ENCODE measurements at places on chromosomes 13 and 19.

DNA sequence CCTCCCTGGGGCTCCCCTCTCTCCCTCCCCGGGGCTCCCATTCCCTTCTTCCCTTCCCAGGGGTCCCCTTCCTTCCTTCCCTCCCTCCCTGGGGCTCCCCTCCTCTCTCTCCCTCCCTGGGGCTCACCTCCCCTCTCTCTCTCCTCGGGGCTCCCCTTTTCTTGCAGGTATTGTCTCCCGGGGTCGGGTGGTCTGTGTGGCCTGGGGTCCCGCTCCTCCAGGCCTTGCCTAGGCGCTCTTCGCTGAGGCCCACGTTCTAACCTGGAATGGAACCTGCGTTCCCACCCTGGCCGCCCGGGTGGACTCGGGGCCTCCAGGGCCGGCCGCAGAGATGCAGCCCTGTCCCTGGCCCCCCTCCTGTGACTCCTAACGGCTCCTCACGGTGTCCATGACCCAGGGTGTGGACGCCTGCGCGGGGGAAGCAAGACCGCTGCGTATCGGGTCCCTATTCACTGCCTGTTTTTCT is 940 bp upstream of the DCUN1D2 start:
- DNase-seq, result no peak

- DNase-seq, result peak; percentile 99
Observed at GRCh38 chr19:11035441-11036377, 53.6 kb upstream of the LDLR start.

- DNase-seq, result no peak
Observed at GRCh38 chr19:49157445-49158224, at the start of gene TRPM4. TRPM4 (plus strand) TSS chr19:49157792; CDS start chr19:49157867, 75 bp downstream.

- no peak for DNase-seq
Observed at GRCh38 chr19:11506101-11506555, 489 bp upstream of the ZNF653 start.

- no peak for DNase-seq
Observed at GRCh38 chr19:43735013-43735412, 19.1 kb downstream of the IRGC start.

DNA sequence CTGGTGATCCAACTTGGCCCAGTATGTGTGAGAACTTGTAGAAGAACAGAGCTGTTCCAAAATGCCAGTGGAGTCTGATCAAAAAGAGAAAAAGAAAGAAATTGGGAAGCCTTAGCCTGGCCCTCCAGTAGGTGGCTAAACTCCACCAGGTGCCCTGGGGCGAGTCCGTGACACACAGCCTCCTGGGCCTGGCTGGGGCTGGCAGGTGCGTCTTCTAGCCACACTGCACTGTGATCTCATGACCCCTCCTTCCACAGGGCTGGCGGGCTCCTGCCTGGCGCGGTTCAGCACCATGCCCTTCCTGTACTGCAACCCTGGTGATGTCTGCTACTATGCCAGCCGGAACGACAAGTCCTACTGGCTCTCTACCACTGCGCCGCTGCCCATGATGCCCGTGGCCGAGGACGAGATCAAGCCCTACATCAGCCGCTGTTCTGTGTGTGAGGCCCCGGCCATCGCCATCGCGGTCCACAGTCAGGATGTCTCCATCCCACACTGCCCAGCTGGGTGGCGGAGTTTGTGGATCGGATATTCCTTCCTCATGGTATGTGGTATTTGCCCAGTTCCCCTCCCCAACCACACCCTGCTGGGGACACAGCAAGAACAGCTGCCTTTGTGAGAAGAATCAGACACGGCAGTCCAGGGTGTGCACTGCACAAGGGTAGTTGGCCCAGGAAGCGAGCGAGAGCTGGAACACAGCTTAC is 53.7 kb downstream of the RAB20 start:
- no peak for DNase-seq

DNA sequence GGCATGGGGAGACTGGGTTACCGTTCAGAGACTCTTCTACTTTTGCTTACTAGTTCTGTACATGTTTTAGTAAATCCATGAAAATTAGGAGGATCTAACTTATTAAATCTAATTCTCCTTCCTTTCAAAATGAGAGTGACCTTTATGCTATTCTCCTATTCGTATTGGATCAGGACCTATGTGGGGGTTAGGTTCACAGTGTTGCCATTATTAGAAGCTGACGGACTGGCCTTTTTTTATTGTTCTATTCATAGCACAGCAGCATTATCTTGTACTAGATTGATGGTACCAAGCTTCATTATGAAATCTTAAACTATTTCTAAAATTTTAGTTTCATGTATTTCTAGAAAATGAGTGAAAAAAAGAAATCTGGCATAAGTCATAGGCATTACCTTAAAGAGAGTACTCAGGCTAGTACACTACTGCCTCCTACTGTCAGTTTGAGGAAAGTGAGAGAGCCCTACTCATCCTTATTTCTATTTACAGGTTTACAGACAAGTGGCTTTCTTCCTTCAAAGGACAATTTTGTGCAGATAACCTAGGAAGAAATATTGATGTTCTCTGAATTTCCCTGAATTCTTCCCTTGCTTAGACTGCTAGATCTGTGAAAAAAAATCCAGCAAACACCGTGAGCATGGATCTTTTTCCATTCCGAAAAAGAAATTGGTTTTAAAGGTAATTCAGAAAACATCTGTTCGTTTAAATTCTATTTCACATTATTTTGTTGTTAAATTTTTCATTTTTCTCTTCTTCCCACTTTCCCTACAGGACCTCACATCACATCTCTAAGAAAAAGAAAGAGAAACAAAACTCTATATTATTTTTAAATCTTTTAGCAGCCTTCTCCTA is 485.5 kb downstream of the DIAPH3 start:
- DNase-seq, result peak; percentile 7

- DNase-seq, result no peak
Observed at GRCh38 chr19:18612772-18613588, at the start of gene TMEM59L. TMEM59L (plus strand) TSS chr19:18612870; CDS start chr19:18612959, 89 bp downstream.

DNA sequence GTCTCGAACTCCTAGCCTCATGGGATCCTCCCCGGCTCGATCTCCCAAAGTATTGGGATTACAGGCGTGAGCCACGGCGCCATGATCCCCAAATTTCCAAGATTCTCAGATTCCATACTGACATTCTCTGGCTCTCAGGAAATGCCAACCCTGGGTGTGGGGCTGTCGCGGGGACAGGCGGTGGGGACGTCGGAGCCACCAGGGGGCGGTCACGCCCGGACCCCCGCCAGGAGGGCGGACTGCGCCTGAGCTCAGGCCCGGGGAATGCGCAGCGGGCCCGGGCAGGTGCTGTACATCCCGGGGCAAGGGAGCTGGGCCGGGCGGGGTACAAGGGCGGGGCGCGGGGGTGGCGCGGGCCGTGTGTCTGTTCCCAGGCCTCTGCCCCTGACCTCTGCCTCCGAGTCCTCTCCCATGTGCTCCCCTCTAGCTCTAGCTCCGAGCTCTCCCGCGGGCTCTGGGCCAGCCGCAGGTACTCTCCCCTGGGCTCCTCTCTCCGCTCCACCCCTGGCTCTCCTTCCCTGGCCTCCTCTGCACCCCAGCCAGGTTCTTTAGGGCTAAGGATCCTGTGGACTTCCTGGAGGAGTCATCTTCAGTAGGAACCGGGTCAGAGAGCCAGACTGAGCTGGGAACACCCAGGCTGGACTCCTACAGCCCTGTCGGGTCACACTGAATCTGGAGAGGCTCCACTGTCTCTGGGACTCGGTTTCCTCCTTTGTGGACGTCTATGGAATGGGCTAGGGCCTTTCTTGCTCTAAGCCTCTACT is 2.4 kb downstream of the PPP1R13L start:
- no peak for DNase-seq

- no peak for DNase-seq
Observed at GRCh38 chr13:52348983-52349780, 56.8 kb downstream of the THSD1 start.

DNA sequence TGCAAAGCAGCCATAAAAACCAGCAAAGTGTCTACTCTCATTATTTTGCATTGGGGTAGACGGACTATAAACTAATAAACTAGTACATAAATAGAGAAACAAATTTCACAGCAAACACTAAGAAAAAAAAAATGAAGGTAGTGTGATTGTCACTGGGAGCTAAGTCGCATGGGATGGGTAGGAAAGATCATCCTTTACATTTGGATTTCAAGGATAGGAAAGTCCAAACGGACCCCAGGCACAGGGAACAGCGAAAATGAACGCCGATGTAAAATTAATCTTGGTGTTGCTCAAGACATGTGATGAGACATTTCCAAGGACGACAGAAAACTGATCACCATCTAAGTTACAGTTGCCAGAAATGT is 690 bp upstream of the SGTA start:
- no peak for DNase-seq

GRCh38 chr13:79602936-79603335 is 122.0 kb downstream of the NDFIP2 start:
- no peak for DNase-seq

DNA sequence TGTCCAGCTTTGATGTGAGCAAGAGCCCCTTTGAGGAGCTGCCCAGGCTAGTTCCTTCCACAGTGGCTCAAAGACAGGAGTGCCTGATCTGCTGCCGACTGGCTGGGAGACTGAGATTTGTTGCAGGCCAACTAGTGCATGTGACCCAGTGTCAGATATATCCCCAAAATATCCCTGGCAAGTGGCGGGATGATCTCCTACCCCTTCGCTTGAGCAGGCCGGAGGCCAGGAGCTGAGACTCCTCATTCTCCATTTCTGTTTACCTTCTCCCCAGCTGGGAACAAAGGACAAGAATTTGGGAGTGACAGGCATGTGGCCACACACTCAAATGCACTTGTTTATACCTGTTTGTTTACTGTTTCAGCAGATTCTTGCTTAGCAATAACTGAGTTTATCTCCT is 37.1 kb upstream of the XPO4 start:
- DNase-seq, result no peak

DNA sequence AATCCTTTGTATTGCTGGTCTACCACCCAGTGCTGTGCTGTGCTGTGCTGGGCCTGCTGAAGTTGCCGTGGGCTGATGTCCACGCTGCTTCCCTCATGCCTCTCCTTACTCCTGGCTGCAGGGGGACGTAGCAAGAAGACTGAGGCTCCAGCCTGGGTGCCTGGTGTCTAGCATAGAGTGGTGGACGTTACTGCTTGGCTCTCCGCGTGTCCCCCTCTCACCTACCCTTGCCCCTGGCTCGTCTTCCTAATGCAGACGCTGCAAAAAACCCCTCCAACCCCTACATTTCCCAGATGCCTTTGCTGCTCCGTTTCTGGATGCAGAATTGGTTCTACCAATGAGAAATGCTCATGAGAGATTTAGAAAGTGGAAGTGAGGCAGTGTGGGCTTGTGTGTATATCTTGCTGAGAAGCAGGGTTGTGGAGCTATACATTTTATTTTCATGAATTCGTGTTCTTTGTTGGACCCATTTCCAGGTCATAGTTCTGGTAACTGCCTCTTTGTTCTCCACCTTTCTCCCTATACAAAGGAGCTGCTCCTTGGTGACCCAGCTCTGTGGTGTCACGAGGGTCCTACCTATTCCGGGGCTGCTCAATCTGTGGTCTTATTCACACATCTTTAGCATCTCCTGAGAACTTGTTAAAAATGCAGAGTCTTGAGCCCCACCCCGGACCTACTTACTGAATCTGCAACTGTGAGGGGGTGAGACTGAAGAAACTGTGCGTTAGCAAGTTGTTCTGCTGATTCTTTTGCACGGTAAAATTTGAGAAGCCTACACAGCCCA is 7.9 kb upstream of the DENND1C start:
- DNase-seq, result peak; percentile 62

- DNase-seq, result peak; percentile 34
Observed at GRCh38 chr13:91347996-91348905, 764 bp downstream of the MIR17HG start.

DNA sequence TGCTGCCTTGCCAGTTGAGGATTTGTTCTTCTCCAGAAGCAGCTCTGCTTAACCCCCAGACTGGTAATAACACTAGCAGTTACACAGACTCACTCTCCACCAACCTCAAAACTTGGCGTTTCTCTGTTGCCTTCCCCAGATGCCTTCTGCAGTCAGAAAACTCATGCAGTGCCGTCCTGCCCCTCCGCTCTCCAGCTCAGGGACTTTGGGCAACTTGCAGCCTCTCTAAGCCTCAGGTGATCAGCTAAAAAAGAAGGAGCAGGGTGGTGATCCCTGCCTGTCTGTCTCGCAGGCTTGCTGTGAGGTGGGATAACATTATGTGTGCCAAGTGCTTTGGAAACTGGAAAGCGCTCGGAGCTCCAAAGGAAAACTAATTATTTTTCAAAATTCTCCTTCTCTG is 391.6 kb downstream of the HS6ST3 start:
- no peak for DNase-seq

DNA sequence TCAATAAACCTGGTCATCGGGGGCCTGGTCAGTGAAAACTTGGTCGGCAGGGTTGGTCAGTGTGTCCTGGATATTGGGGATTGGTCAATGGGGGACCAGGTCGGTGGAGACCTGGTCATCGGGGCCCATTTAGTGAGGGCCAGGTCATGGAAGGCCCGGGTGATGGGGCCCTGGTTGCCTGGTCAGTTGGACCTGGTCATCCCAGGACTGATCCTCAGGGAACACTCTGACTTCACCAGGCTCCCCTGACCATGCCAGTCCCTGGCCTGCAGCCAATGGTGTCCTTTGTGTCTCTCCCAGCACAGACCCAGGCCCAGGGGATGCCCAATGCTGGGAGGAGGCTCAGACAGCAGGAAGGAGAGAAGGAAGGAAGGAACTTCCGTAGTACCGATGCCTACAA is 42.1 kb upstream of the TPM4 start:
- DNase-seq, result no peak

GRCh38 chr19:2213799-2214198 is 22.3 kb downstream of the PLEKHJ1 start:
- DNase-seq, result no peak

DNA sequence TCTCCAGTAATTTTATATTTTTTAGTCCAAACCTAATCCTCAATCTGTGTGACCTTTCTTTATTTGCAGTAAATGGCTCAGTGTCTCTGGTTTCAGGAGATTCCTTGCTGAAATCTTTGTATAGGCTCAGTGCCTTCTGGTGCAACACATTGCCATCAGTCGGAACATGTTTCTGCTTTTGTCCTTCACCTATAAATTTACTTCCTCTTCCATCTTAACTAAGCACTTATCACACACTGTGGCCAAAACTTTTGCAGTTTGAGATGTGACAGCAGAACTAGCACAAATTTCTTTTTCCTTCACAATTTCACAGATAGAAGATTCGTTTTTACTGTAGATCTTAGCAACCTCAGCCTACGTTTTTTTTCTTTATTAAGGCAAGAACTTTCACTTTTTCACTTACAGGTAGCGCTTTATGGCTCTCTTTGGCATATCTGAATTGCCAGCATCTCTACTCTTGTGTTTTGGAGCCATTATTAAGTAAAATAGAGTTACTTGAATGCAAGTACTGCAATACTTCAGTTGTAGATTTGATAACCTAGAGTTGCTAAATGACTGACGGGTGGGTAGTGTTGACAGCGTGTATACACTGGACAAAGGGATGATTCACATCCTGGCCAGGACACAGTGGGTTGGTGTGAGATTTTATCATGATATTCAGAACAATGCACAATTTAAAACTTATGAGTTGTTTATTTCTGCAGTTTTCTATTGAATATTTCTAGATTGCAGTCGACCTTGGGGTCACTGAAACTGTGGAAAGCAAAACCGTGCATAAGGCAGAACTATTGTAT is 44.3 kb downstream of the NDFIP2 start:
- DNase-seq, result no peak

DNA sequence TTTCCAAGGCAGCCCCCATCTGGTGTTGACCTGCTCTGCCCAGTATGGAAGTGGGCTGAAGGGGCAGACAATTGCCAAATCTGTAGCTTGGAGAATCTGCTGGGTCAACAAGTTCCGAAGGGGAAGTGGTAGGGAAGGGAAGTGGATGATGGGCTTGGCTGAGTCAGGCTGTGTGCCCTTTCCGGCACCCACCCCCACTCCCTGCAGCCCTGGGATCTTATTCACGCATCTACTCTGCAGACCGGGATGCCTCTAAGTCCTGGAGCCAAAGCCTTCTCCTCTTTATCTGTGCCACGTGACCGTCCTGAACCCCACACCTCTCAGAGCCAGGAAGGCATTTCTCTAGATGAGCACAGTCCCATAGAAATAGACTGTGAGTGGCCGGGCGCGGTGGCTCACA is 7.5 kb upstream of the C5AR2 start:
- no peak for DNase-seq
